Stomach (tissue), 19 donors: ENCODE measurements at places on chromosomes 11 and 22. TPM values are rescaled to one million over a fixed set of nuclear protein-coding genes. Genes with fewer than 3 reads are reported as not detected.

The BCO2 gene
- 2.9 TPM for polyA plus RNA-seq

The PKP3 gene
- polyA plus RNA-seq: 94.5 TPM

DNA sequence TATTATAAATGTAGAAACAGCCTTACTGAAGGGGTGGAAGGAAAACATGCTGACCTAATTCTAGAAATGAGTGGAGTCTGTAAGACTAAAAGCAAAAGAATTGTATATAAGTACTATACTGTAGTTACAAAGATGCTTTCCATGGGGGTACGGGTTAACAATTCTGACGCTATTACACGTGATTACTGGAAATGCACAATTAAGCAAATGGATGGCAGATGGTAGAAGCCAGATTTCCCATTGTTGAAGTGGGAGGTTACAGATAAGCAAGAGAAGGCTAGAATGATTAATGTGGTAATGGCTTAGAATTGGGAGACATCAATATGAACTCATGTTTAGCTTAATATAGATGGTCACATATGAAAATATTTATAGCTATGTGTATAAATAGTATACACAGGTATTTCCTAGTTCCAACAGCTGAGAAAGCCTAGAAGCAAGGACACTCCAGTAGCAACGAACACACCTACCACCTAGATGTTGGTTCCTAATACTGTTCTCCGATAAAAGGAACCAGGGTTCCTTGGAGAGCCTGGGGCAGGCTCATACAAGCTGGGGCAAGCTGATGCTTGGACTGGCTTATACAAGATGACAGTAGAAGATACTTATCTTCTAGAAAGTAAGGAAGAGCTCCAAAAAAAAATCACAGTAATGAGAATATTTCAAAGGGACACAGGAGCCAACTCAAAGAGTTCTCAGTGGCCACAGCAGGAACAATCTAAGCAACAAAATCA lies 13.5 kb downstream of the SMC1B start:
- DNase-seq: no peak
- H3K4me1 ChIP-seq: no peaks in the 10 kb centered on the region
- no peak overlapping the region for H3K4me3 ChIP-seq
- H3K36me3 ChIP-seq: no peaks in the 10 kb centered on the region

The ACRV1 gene
- polyA plus RNA-seq: not detected

DNA sequence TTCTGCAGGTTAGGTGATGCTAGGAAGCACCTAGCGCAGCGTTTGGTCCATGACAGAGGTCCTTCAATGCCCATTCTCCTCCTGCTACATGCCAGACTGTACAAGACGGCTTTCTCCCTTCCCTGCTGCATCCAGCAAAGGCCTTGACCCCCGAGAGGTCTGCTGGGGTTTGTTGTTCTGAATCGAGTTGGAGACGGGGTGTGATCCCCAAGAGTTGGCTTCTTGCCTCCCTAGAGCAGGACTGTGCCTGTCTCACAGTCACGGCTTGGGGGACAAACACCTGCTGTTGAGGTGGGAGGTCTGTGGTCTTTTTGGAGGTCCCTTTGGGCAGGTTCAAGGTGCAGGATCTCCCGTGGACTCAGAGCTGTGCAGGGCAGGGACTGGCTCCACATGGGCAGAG lies 352.3 kb upstream of the B3GAT1 start:
- H3K27ac ChIP-seq: no peak overlapping the region
- H3K27me3 ChIP-seq: no peaks in the 10 kb centered on the region
- no peak for DNase-seq
- no peak overlapping the region for H3K4me3 ChIP-seq
- H3K36me3 ChIP-seq: no peaks in the 10 kb centered on the region
- no peaks in the 10 kb centered on the region for H3K4me1 ChIP-seq

- H3K4me1 ChIP-seq: peaks cover 24% of the 10 kb centered on the region
- no peaks in the 10 kb centered on the region for H3K27me3 ChIP-seq
- DNase-seq: no peak
- H3K4me3 ChIP-seq: no peak overlapping the region
Observed at GRCh38 chr22:36423461-36424404, 36.0 kb upstream of the MYH9 start.

GRCh38 chr11:17563961-17564686 lies 17.1 kb downstream of the OTOG start:
- H3K4me1 ChIP-seq: no peaks in the 10 kb centered on the region
- no peak overlapping the region for H3K4me3 ChIP-seq
- H3K27ac ChIP-seq: no peak overlapping the region
- H3K36me3 ChIP-seq: no peaks in the 10 kb centered on the region

DNA sequence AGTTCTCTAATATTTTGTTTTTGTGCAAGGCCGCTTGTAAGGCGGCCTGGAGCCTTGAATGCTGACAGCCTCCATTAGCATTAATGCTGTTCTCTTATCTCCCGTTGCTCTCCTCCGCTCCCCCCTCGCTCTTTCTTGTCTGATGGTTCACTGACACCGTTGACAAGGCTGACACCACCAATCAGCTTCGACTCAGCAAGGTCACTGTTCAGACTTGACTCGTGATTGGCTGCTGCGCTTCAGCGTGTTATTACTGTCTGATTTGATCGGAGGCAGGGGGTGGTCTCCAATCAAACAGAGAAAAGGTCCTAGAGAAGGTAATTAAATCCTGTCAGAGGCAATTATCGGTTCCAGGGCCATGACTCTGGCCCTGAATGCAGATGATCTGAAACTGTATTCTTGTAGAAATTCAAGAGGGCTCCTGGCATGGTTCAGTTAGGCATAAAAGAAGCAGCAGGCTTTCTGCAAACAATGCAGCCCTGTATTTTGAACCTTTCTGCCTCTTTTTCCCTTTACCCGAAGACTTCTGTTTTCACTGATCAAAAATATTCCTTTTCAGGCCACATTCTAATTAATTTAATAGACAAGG lies 49.3 kb upstream of the MPPED2 start:
- no peaks in the 10 kb centered on the region for H3K36me3 ChIP-seq
- H3K27ac ChIP-seq: no peak overlapping the region
- no peaks in the 10 kb centered on the region for H3K4me1 ChIP-seq
- DNase-seq: peak; percentile 72

DNA sequence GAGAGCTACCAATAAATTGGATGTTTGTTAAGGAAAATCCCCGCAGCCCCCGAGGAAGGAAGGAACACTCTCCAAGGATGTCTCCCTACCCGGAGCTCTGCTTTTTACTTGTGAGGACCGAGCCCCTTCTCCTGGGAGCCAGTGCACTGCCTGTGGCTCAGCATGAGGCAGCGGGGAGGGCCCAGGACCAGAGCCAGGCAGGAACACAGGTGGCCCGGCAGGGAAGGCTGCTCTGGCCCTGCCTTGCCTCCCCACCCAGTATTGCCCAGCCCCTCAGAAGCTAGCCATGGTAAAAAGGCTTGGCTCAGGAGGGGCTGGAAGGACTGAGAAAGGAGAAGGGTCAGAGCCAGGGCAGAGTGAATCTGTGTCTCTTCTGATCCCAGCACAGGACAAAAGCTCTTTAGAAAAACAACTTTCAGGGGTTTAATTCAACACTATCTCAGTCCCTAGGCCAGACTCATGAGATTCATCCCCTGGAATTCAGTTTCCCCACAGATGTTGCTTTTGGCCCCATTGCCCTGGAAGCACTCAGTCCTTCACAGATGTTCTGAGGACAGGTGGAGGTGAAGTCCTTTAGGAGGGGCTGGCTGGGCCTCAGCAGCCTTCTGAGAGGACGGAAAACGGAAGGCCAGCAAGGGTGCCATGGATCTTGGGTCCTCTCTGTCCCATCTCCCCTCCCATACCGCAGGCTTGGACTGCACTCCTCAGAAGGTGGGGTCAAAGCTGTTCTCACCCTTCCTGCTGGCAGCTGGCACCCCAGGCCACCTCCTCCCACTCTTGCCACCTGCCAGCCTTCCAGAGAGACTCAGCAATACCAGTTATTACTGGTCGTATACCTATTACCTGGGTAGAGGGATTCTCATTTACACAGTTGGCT lies 318.9 kb downstream of the NTM start:
- DNase-seq: no peak
- no peak overlapping the region for H3K27ac ChIP-seq
- no peak overlapping the region for H3K4me3 ChIP-seq
- no peaks in the 10 kb centered on the region for H3K27me3 ChIP-seq

- H3K27ac ChIP-seq: no peak overlapping the region
- no peak for DNase-seq
- no peaks in the 10 kb centered on the region for H3K27me3 ChIP-seq
- no peaks in the 10 kb centered on the region for H3K4me1 ChIP-seq
- H3K36me3 ChIP-seq: no peaks in the 10 kb centered on the region
Observed at GRCh38 chr11:42528911-42529310, 782.9 kb upstream of the API5 start.

The ZNF214 gene
- 0.37 TPM for polyA plus RNA-seq

DNA sequence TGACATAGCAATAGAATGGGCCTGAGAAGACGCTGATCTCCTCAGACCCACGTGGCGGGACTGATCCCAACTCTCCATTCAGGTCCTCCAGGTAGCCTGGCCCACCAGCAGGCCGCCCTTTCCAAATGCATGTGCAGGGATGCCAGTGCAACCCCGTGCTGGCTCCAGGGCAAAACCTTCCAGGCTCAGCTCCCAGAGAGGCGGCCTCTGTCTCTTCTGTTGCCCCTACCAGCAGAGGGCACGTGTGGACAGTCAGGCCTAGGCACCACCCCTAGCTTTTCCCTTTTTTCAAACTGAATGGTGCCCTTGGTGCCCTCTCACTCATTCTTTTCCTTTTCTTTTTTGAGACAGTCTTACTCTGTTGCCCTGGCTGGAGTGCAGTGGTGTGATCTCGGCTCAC lies 121.7 kb downstream of the OSBP2 start:
- no peak overlapping the region for H3K4me3 ChIP-seq
- no peaks in the 10 kb centered on the region for H3K36me3 ChIP-seq
- DNase-seq: no peak
- H3K27ac ChIP-seq: no peak overlapping the region
- no peaks in the 10 kb centered on the region for H3K27me3 ChIP-seq

DNA sequence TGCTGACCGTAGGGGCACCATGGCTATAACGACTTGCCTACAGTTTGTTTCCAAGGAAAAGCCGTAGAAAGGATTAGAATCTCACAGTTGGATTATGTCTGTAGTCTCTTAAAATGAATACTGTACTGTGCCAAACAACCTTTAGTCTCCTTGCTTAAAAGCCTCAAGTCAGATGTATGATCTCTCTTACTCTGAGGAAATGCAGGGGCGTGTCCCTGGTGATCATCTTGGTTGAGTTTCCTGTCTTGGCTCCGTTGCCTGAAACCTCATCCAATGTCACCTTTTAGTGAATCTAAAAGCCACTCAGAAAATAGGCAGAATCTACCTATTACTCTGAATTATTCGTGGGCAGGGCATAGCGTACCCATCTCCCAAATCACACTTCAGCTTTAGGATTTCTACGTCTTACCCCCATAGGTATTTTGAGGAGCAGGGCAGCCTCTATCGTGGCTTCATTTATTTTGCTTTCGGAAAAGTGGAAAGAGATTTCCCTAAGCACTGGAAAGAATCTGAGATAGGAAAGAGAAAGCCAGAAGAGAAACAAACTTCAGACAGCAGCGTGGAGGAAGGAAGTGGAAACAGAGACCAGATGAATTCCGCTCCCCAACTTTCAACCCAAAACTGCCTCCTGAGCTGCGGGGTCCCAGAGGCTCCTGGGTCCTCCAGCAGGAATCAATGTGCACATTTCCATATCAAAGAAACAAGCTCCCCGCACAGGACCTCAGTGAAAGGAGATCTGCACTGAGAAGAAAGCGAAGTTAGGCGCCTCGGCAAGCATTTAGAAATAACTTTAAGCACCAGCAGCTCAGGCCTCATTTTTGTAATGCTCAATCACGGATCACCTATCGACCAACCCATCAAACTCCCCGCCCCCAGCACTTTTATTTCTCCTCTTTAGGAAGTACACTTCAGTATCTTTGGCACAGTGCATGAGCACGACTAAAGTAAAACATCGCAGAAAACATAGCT lies 245.8 kb downstream of the ETS1 start:
- H3K36me3 ChIP-seq: no peaks in the 10 kb centered on the region
- no peak overlapping the region for H3K4me3 ChIP-seq
- H3K27me3 ChIP-seq: no peaks in the 10 kb centered on the region
- peak; percentile 64 for DNase-seq
- H3K27ac ChIP-seq: peak overlapping the region; percentile 49

DNA sequence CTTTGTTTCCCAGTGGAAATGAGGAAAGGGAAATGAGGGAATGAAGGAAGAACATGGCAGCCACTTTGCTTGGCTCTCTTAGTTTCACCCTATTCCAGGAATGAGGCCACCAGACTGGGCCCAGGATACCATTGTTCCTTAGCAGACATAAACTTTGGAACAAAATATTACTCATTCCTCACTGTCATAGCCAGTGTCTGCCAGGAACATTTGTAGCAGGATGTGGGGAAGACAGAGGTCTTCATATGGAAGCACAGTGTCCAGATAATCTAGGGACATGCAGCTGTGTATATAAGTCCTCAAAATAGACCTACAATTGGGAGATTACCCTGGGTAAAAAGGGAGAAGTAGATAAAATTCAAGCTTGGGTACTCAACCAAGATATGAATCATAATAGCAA lies 15.2 kb upstream of the FUT4 start:
- H3K4me1 ChIP-seq: peaks cover 5% of the 10 kb centered on the region
- no peak for DNase-seq
- H3K27me3 ChIP-seq: no peaks in the 10 kb centered on the region
- no peak overlapping the region for H3K27ac ChIP-seq
- H3K4me3 ChIP-seq: no peak overlapping the region

DNA sequence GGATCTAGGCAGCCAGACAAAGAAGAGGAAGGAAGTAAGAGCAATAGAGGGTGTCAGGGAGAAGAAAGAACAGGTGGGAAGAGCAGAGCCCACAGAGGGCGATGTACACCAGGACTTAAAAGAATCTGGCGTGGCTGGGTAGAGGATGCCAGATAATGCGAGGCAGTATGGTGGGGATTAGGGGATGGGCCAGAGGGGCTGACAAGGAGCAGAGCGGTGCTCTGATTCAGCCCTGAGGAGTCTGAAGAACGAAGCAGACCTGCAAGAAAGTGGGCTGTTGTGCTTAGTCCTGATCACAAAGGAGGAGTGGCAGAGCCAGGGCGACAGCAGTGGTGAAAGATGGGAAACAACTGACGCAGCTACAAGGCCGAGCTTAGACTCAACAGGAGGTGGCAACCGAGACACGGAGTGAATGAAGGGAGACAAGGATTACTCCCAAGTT lies 163.7 kb downstream of the LARGE1 start:
- H3K4me3 ChIP-seq: no peak overlapping the region
- H3K27ac ChIP-seq: no peak overlapping the region
- H3K4me1 ChIP-seq: no peaks in the 10 kb centered on the region

GRCh38 chr11:117995472-117995871 lies 9.3 kb downstream of the IL10RA start:
- no peaks in the 10 kb centered on the region for H3K4me1 ChIP-seq
- no peaks in the 10 kb centered on the region for H3K27me3 ChIP-seq
- H3K4me3 ChIP-seq: no peak overlapping the region
- H3K27ac ChIP-seq: no peak overlapping the region
- DNase-seq: no peak
- peaks cover 29% of the 10 kb centered on the region for H3K36me3 ChIP-seq

- no peaks in the 10 kb centered on the region for H3K27me3 ChIP-seq
- peaks cover 58% of the 10 kb centered on the region for H3K4me1 ChIP-seq
- peak overlapping the region; percentile 93 for H3K27ac ChIP-seq
- peaks cover 20% of the 10 kb centered on the region for H3K36me3 ChIP-seq
- no peak overlapping the region for H3K4me3 ChIP-seq
Observed at GRCh38 chr11:111730871-111731591, 35.2 kb downstream of the PPP2R1B start.

The PLAAT5 gene
- polyA plus RNA-seq: 1.1 TPM

The PATE2 gene
- not detected for polyA plus RNA-seq
